ENCODE measurements at places on chromosomes 3 and 15.

- no peak for DNase-seq
Observed at GRCh38 chr3:112653209-112653871, 12.4 kb upstream of the CCDC80 start.

DNA sequence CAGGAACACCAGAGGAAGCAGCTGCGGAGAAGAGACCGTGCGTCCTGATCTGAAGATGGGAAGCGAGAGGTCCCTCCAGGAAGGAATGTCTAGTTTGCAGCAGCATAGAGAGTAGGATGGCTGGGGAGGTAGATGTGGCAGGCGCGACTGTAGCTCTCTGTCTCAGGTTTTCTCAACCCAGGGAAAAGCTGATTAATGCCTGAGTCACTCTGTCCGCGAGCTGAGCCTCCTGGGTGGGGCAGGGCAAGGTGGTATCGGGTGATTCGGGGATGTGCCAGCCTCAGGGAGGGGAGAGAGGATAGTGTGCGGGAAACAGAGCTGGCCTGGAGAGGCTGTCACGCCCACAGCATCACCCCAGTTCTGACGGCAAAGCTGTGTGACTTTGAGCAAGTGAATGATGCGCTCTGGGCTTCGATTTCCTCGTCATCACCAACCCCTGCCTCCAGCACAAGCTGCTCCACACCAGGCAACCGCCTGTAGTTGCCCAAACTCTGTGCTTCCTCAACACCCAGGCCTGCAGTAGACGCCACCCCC, 28.4 kb downstream of the CPN2 start:
- no peak for DNase-seq

- no peak for DNase-seq
Observed at GRCh38 chr3:188052169-188053035, 101.6 kb upstream of the LPP start.

DNA sequence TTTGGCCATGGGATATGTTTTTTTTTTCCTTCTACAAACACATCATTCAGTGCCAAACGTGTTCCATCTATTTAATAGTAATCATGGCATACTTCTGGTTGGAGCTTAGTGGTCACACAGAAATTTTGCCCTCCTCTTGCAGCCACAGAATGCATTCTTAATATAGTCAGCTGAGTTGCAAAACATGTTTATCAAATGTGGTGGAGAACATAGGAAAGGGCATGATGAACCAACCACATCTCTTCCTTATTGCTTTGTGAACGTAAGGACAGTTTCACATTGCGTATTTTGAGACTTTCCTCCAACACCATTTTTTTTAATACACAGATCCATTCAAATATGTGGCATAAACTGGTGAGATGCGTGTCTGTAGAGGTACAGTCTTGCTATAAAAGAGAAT, 106.8 kb downstream of the BBX start:
- DNase-seq, result no peak

DNA sequence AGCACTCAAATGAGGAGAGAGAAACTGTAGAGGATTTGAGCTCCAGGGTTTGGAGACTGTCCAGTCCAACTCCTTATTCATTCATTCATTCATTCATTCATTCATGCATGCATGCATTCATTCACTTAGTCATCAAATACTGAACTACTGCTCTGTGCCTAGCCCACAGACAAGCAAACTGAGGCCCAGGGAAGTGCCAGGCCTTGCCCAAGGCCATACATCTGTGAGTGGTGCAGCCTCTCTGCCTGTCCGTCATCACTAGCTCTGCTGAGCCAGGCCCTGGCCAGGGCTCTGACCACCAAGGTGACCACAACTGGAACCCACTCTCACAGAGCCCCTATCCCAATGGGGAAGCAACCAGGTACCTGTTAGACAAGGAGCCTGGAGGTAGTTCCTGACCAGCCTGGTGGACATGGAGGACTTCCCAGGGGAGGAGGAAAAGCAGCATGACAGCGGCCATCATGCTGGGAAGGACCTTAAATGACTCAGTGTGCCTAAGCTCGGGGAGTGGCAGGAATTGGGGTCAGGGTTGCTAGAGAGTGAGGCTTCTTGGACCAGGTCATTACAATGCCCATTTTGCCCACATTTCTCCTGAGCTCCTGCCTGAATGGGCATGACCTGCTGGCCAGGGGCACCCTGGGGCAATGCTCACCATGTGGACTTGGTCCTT, 27.5 kb upstream of the RPL29 start:
- no peak for DNase-seq

GRCh38 chr3:98513091-98513511, 9.6 kb downstream of the CLDND1 start:
- no peak for DNase-seq

DNA sequence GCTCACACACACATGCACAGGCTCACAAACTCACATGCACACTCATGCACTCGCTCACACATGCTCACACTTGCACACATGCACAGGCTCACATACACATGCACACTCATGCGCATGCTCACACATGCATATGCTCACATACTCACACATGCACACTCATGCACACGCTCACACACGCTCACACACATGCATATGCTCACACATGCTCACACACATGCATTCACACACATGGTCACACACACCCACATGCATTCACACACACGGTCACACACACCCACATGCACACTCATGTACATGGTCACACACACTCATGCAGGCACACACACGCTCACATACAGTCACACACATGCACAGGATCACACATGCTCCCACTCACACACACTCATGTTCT, 132.8 kb upstream of the SMAD3 start:
- DNase-seq, result no peak

- DNase-seq, result no peak
Observed at GRCh38 chr3:25855266-25855784, 65.4 kb downstream of the OXSM start.

DNA sequence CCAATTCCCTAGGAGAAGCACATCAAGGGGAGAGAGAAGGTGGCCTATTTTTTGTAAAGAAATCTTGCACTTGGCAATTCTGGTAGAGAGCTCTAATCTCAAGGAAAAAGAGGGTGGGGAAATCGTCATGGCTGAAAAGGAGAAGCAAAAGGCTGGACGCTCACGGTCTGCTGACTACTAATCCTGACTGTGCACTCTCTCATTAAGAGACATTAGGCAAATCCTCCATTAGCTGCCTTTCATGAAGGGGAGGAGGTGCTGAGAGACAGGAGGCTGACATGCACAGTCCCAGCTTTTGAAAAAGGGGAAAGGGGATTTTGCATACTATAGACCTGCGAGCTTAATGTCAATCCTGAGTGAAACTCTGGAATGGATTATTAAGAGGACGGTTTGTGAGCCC, 170.0 kb downstream of the NR2F2 start:
- DNase-seq, result no peak

DNA sequence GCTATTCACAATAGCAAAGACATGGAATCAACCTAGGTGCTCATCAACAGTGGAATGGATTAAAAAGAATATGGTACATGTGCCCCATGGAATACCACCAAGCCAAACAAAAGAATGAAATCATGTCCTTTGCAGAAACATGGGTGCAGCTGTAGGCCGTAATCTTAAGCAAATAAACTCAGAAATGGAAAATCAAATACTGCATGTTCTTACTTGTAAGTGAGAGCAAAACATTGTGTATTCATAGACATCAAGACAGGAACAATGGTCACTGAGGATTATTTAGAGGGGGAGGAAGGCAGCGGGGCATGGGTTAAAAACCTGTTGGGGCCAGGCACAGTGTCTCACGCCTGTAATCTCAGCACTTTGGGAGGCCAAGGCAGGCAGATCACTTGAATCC, 304.7 kb upstream of the ROBO2 start:
- DNase-seq, result no peak

- no peak for DNase-seq
Observed at GRCh38 chr3:66625505-66626216, 124.8 kb upstream of the LRIG1 start.

- no peak for DNase-seq
Observed at GRCh38 chr15:79467865-79468586, 35.9 kb downstream of the MINAR1 start.

DNA sequence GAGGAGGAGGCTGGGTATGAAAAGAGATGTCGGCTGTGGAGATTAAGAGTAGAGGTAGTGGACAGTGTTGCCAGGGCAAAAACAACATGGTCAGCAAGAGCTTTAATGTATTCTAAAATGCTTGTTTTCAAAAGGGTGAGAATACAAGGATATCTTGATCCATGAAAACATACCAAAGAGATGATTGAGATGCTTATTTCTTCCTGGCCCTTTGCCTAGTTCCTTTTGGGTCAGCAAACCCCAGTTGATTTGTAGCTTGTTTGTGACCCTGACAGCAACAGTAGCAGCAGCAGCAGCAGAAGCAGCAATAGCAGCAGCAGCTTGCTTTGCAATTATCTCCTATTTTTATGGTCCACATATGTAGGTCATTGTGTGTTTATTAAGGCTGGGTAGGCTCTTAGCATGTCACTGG, 337.3 kb downstream of the LPP start:
- DNase-seq, result no peak

- no peak for DNase-seq
Observed at GRCh38 chr3:101061312-101061711, 68.1 kb upstream of the ABI3BP start.
